ENCODE measurements at places on chromosomes 3 and 15.

DNA sequence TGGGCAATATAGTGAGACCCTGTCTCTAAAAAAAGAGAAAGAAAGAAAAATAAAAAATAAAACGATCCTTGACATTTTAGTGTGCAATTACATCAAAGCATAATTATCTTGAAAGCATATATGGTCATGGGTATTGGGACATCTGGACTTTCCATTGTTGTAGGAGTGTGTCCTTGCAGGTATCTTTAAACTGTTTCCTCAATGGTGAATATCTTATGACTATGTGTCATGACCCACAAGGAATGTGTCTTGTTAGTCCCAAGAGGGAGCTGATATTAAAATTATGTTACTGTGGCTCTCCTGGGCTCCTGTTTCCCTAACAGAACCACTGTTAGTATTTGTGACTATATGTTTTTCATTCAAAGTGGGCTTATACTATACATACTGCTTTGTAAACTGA lies 26.6 kb downstream of the EIF1B start:
- no peak for DNase-seq

GRCh38 chr3:171356251-171356650 lies 104.0 kb downstream of the TNIK start:
- no peak for DNase-seq

- no peak for DNase-seq
These were observed 71.0 kb upstream of the GALNT15 start for GRCh38 chr3:16103472-16103871.

DNA sequence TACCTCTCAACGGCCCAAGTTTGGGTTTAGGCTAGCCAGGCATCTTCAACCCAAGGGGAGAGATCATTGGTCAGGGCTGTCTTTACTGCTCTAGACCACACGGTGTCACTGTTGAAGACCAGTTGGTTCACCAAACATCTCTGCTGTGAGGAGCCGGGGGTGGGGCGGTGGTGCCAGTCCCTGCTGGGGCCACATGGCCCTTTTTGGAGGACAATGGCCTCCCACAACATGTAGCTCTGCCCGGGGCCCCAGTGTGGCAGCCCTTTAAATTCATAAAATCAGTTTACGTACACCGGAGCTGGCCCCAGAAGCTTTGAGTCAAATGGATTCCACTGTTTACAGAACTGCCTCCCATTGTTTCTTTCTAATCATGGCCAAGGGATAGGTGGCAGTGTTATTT lies 19.1 kb upstream of the TM4SF18 start:
- peak; percentile 7 for DNase-seq

GRCh38 chr3:23820888-23821287 lies 15.1 kb downstream of the UBE2E1 start:
- no peak for DNase-seq

GRCh38 chr3:7536510-7536909 lies 675.6 kb downstream of the GRM7 start:
- DNase-seq = no peak

- no peak for DNase-seq
These were observed at the start of gene CTXND1 for GRCh38 chr15:80252121-80252518. CTXND1 (minus strand) TSS chr15:80252213; CDS start chr15:80201949, 50,264 bp downstream.

Measured in activated CD4-positive, alpha-beta T cell treated with anti-CD3 and anti-CD28 coated beads for 24 hours (primary cell).